ENCODE measurements at places on chromosomes 16 and 17. TPM values are rescaled to one million over a fixed set of nuclear protein-coding genes. Genes with fewer than 3 reads are reported as not detected.

GRCh38 chr16:84324434-84325262 is 30.0 kb downstream of the WFDC1 start:
- no peak for DNase-seq

DNA sequence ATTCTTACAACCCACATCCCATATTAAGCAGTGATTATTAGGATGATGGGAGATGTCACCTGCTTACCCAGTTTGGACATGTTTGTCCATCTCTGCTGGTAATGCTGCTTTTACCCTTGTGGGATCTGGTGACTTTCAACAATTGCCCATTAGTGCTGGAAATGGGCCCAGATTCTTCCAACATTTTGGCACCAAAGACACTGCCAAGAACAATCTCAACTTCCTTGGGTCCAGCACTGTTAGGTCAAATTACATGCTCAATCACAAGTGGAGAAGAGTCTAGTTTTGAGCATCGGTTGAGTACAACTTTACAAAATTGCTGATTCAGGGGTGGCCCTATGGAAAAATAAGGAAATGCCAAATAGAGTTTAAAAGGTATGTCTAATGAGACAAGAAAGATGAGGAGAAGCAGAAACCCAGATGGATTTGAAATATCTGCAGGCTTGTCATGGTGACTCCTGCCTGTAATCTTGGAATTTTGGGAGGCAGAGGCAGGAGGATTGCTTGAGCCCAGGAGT is 13.0 kb upstream of the ZFP3 start:
- DNase-seq = no peak

- no peak for DNase-seq
These were observed 18.4 kb downstream of the GJD3 start for GRCh38 chr17:40345994-40346764.

- no peak for DNase-seq
These were observed 14.1 kb downstream of the SPG7 start for GRCh38 chr16:89522287-89522686.

The SPATA22 gene
- total RNA-seq = not detected

The GCGR gene
- total RNA-seq = not detected
